Hematopoietic multipotent progenitor cell (in vitro differentiated cells): ENCODE measurements at places on chromosomes 1 and 21.

DNA sequence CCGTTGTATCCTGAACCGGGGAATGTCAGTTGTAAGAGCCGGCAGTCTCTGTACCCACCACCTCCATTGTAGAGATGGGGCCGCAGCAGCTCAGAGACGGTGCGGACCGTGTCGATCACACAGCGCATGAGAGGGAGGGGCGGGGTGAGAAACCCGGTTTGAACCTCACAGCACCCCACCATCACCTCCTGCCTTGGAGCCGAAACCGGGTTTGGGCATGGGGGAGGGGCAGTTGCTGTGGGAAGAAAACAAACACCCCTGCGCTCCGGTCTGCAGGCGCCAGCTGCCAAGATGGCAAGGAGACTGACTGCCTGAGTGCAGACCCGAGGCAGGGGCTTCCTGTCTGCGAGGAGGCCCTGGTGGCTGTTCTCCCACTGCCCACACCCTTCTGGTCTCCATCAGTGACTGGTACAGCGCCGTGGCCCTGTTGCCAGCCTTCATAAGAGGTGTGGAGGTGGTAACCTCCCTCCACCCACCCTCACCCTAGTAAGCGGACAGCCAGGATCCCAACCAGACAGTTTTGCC is 69.2 kb upstream of the SSBP3 start:
- no peak for DNase-seq

DNA sequence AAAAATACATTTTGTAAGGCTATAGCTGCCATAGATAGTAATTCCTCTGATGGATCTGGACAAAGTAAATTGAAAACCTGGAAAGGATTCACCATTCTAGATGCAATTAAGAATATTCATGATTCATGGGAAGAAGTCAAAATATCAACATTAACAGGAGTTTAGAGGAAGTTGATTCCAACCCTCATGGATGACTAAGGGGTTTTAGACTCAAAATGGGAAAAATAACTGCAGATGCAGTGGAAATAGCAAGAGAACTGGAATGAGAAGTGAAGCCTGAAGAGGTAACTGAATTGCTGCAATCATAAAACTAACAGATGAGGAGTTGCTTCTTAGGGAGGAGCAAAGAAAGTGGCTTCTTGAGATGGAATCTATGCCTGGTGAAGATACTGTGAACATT is 230.8 kb downstream of the KCTD3 start:
- DNase-seq: no peak

GRCh38 chr1:33366762-33367484 is 46.0 kb upstream of the A3GALT2 start:
- DNase-seq: no peak

GRCh38 chr1:208759255-208759654 is 515.1 kb upstream of the PLXNA2 start:
- no peak for DNase-seq

DNA sequence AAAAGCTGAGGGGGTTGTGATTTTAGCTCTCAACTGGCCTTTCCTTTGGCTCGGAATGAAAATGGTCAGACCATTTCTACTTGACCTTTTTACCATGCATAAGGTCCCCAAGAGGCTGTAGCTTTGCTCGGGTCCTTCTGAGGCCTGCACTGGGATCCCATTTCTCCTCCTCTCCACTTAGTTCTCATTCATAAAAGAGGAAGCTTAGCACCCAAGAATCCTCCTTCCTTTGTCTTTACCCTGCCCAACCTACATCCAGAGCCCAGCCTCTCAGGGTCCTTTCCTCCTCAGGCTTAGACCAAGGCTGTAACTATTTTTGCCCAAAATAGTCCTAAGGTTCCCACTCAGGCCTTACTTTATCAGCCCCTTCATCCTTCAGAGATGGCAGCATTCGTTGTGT is 6.0 kb upstream of the SLC27A3 start:
- no peak for DNase-seq

GRCh38 chr1:206705726-206706297 is 21.1 kb downstream of the MAPKAPK2 start:
- DNase-seq: no peak

- DNase-seq: no peak
Measured at GRCh38 chr1:53847980-53848379, 9.9 kb upstream of the NDC1 start.

- no peak for DNase-seq
Measured at GRCh38 chr1:64917907-64918306, 48.4 kb downstream of the JAK1 start.

- peak; percentile 83 for DNase-seq
Measured at GRCh38 chr1:239386453-239387303, at the start of gene CHRM3. Gene CHRM3, plus strand, starts transcription at chr1:239386568. Its CDS starts 520,884 bp downstream, at chr1:239907452.

- no peak for DNase-seq
Measured at GRCh38 chr1:84000196-84000885, 1.4 kb upstream of the TTLL7 start.

GRCh38 chr1:161199506-161200139 is 769 bp upstream of the ADAMTS4 start:
- no peak for DNase-seq

- DNase-seq: no peak
Measured at GRCh38 chr1:230456478-230456877, 30.3 kb upstream of the PGBD5 start.

- peak; percentile 15 for DNase-seq
Measured at GRCh38 chr1:24806588-24806987, 61.3 kb downstream of the CLIC4 start.

- DNase-seq: no peak
Measured at GRCh38 chr1:213931836-213932235, 55.9 kb upstream of the PROX1 start.

DNA sequence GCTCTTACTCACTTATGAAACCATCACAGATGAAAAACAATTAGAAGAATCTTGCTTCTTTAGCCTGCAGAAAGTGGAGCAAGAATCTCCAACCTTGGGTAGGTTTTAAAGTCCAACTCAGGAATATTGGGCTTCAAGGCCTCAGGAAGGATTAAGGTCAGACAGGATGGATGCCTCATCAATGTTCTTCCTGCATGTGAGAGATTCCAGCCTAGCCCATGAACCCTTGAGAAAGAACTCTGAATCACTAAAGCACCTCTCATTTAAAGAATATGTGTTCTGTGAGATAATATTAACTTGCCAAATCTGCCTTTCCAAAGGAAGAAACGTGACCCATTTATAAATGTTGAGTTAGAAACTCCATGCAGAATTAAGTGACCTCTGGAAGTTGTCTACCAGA is 345.2 kb upstream of the CAMK1G start:
- DNase-seq: no peak

DNA sequence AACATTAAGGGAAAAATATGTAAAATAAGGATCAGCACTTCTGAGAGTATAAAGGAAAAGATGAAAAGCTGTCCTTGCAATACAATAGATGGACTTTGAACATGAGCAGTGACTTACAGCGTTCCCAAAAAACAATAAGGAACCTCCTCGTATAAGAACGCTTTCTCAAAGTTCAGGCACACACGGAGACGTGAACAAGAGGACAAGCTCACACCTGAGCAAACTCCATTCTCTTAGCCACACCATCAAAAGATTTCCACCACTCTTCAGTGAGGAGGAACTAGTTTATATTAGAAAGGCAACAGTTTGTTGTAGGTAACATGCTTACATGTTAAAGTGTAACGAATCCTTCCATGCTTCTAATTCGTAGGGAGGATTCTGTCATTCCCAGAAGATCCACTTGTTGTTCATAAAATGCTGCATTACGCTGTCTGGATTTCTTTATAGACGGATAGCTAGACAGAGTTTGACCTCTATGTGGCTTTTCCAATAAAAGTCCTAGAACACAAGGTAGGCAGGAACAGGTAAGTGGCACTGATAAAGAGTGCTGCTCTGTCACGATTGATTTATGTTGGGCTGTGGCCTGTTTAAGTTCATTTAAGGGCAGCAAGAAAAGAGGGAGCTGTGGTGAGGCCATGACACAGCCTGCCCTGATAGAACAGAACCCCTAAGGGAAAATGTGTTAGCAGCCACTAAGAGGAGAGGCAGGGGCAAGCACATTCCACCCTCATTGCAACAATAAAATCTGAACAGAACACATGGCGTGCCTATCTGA is 37.0 kb upstream of the ATP1A1 start:
- DNase-seq: no peak

GRCh38 chr1:214717351-214717750 is 114.4 kb downstream of the CENPF start:
- no peak for DNase-seq

- DNase-seq: no peak
Measured at GRCh38 chr21:34091607-34092006, 18.2 kb downstream of the MRPS6 start.

- DNase-seq: no peak
Measured at GRCh38 chr1:50208756-50209155, 100.0 kb downstream of the ELAVL4 start.

- no peak for DNase-seq
Measured at GRCh38 chr1:187509091-187509490, 680.3 kb downstream of the PLA2G4A start.
